Subcutaneous preadipocyte (primary cell): ENCODE measurements at places on chromosomes 7 and 10. TPM values are rescaled to one million over a fixed set of nuclear protein-coding genes. Genes with fewer than 3 reads are reported as not detected.

The GPR141 gene
- total RNA-seq = not detected in 2 replicates

The AMPH gene
- total RNA-seq = 4.3 and 11.4 TPM in 2 replicates

The AOAH gene
- total RNA-seq = not detected in 2 replicates

The PON1 gene
- total RNA-seq = not detected in 2 replicates
